Thyroid gland (tissue), 4 donors: ENCODE measurements at places on chromosomes 12 and 14.

- peak; percentile 34 for DNase-seq
These were observed 1.1 kb downstream of the IGF1 start for GRCh38 chr12:102479099-102479885.

DNA sequence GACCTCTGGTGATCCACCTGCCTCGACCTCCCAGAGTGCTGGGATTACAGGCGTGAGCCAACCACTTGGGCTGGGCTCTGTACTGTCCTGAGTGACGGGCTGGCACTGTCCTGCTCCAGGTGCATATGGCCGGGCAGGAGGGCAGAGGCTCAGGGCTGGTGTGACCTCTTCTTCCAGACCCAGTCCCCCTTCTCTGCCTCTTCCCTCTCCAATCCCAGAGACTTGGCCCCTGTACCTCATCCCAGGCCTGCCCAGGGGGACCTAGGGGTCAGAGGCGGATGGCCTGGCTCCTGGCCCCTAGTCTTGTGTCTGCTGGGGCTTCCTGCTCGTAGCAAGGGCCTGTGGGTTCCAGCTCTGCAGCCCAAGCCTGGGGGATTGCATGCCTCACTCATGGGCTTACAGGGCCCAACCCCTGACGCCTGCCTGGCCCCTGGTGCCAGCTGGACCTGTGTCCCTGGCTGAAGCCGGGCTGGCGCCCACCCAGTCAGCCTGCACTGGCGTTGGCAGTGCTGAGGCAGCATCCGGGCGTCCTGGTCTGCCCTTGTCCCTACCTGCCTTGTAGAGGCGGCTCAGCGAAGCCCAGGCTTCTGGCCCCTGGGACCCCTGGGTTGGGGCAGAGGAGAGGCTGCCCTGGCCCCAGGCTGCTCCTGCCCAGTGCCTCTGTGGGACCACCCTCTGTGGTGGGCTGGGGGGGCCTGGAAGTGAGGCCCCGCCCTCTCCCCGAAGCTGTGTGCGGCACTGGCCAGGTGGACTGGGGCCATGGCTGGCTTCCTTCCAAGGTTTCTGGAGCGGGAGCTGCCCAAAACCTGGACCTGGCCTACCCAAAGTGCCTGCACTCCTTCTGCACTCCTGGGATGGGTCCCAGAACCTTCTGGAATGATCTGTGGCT is 4.3 kb downstream of the TEDC1 start:
- no peak for DNase-seq

- DNase-seq, result no peak
These were observed 414.2 kb upstream of the PDE3A start for GRCh38 chr12:19954163-19954562.

- DNase-seq, result peak; percentile 89
These were observed 71.3 kb downstream of the ANKRD9 start for GRCh38 chr14:102437997-102438915.

GRCh38 chr12:129195081-129195480 is 341.8 kb downstream of the GLT1D1 start:
- DNase-seq, result no peak

GRCh38 chr12:55771736-55772135 is 28.8 kb downstream of the GDF11 start:
- DNase-seq, result no peak

- DNase-seq, result no peak
These were observed 3.2 kb downstream of the CATSPERB start for GRCh38 chr14:91728616-91729183.

GRCh38 chr14:83071888-83072501 is 1538.3 kb upstream of the SEL1L start:
- DNase-seq, result no peak
